ENCODE measurements at places on chromosomes 1 and 21.

GRCh38 chr1:197807216-197807615 is 31.9 kb upstream of the DENND1B start:
- DNase-seq, result no peak

- no peak for DNase-seq
Measured at GRCh38 chr1:56576880-56577405, 2.4 kb downstream of the PLPP3 start.

DNA sequence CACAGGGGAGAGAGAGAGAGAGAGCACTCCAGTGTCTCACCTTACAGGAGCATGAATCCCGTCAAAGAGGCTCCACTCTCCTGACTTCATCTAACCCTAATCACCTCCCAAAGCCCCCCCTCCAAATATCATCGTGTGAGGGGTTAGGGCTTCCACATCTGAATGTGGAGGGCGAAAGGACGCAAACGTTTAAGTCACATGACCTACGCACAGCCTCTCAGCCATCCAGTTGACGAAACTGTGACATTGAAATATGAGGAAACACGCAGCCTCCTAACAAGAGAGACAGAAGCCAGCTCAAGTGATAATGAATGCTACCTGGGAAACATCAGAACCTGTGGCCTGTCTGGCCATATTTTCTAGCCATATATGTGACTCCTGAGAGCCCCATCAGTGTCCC is 63.7 kb downstream of the MATN1 start:
- no peak for DNase-seq

DNA sequence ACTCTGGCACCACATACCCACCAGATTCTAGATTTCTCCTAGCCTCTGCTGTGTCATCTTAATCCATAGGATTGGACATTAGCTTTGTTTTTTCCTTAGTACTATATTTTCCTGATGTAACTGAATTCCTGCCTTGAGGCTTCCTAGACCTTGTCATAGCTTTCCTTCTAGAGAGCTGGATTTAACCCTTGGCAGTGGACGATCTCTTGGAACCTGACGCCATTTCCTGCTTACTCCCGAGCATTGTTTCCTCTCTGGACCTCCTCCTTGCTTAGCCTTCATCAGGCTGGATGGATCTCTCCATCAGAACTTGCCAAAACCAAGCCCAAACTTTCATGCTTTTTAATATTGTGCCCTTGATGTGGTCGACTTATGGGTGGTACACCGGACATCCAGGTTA is 1.5 kb downstream of the APOBEC4 start:
- DNase-seq, result no peak

- DNase-seq, result no peak
Measured at GRCh38 chr1:26096471-26096870, 15.2 kb upstream of the PDIK1L start.

- no peak for DNase-seq
Measured at GRCh38 chr21:37253991-37254390, 13.1 kb downstream of the VPS26C start.

DNA sequence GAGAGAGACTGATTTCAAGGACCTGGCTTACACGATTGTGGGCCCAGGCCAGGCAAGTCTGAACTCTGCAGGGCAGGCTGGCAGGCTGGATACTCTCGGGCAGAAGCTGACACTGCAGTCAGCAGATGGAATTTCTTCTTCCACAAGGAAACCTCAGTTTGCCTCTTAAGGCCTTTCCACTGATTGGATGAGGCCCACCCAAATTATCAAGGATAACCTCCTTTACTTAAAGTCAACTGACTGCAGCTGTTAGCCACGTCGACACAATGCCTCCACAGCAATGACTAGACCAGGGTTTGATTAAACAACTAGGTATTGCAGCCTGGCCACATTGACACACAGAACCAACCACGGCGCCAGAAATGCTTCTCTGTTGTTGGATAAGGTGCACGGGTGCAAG is 130.5 kb downstream of the PSMG1 start:
- DNase-seq, result no peak

- no peak for DNase-seq
Measured at GRCh38 chr1:78377356-78377928, 113.3 kb upstream of the PTGFR start.

Data from activated CD8-positive, alpha-beta memory T cell treated with anti-CD3 and anti-CD28 coated beads for 48 hours (primary cell).